ENCODE measurements at places on chromosomes 12 and 14.

DNA sequence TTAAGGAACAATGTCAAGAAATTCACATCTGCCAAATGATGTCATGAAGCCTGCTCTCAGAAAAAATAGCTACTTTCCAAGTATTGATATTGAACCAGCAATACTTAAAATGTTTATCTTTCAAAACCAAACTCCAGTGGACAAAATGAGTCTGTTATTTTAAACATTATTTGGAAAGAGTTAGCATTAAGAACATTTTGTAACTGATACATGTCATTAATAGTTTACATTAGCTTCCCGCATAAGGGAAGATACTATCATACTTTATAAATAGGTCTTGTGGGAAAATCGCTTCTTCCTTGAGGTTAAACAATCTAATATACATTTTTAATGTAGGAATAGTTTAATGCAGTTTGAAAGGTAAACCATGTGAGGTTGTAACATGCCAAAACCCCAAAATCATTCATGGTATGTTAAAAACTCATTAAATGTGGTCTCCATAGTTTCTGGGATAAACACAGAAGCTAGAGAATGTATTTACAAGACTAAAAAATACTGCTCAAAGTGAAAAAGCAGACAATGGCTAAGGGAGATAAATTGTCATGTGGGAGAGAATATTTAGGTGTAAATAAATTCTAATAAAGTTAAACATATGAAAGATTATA lies 73.4 kb upstream of the ATP2B1 start:
- no peak for DNase-seq

GRCh38 chr12:19572920-19573558 lies 133.7 kb downstream of the AEBP2 start:
- DNase-seq: no peak

GRCh38 chr12:116263844-116264243 lies 13.6 kb downstream of the MED13L start:
- DNase-seq: no peak

DNA sequence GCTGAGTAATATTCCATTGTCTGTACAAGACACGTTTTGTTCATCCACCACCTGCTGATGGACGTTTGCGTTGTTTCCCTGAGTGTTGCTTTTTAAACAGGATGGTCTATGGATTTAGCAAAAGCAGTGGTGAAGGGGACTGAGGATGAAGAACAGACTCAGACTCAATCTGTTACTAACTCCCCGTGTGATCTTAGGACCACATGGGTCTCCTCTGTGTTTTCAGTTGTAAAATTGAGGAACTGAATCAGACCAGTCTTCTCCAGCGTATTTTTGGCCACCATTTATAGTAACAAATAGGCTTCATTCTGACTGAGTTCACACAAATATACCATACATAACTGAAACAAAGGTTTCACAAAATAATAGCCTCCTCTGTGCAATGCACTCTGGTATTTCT lies 85.6 kb downstream of the FOXN3 start:
- no peak for DNase-seq

- no peak for DNase-seq
Measured at GRCh38 chr14:84453307-84453950, 1076.5 kb upstream of the FLRT2 start.

DNA sequence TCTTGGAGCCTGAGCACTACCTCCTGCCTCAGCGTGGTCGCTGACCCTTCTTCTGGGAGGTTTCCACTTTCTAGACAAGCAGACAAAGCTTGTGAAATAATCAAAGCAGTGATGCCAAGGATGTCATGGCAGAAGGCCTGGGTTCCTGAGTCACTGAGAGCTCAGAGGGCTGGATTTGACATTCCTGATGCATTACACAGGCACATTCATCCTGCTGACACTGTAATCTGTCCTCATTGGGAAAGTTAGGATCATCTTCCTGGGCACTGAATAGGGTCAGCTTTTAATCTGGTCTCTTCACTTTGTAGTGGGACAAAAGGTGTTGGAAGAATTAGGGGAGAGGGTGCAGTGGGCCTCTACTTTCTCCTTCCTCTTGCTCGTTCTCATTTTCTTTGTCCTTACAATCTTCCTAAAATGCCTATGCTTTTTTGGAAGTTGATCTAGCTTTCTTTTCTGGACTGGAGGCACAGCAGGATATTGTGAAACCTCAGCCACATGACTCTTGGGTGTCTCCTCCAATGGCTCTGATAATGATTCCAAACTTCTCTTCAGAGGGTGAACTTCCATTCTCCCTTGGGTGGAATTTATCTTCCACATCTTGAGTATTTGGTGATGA lies 29.6 kb downstream of the EEA1 start:
- peak; percentile 76 for DNase-seq

DNA sequence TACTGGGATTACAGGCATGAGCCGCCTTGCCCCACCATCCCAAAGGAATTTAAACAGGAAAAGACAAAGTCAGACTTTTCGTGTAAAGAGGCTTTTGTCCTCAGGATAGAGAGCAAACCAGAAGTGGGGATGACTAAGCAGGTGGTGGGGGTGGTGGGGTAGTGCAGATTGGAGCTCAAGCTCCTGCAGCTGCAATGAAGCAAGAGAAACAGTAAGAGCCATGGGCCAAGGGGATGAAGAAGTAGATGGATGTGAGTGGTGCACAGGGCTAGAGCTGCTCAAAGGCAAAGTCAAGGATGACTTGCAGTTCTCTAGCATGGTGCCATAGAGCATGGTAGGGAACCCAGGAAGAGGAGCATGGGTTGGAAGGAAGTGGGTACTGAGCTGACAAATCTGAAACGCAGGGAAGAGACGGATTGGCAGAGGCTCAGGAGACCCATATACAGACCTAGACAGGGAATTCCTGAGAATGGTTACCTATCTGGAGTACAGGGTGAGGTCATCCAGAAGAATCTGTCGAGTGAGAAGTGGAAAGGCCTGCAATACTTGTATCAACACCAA lies 11.4 kb upstream of the RNF34 start:
- DNase-seq: no peak

- DNase-seq: peak; percentile 93
Measured at GRCh38 chr12:49868952-49869815, 26.3 kb upstream of the BCDIN3D start.

- peak; percentile 80 for DNase-seq
Measured at GRCh38 chr14:92922883-92923743, at the start of gene CHGA. CHGA (plus strand) TSS chr14:92923150; CDS start chr14:92923360, 210 bp downstream.

GRCh38 chr12:93714382-93714781 lies 37.2 kb downstream of the CRADD start:
- DNase-seq: no peak

- no peak for DNase-seq
Measured at GRCh38 chr12:85283560-85283959, 3.5 kb downstream of the ALX1 start.

GRCh38 chr14:74867673-74868072 lies 8.3 kb downstream of the PROX2 start:
- DNase-seq: peak; percentile 49

- no peak for DNase-seq
Measured at GRCh38 chr14:103444837-103445524, 59.8 kb downstream of the MARK3 start.

DNA sequence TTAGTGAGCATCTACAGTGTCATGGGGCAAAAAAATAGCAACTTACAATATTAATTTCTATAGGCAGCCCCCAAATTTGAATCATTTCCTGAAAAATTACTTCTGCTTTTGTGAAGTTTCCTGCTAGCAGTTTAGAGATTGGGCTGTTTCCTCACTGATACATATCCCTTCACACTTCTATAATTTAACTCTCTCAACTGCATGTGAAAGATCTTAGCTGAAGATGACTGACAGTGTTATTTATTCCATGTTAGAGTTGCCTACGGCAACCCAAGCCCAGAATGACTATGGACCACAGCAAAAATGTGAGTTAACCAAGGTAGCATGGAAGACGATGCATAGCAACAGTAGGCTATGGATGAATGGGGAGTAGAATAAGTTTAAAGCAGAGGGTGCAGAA lies at the start of gene KLRG1:
Gene KLRG1, plus strand, starts transcription at position 134 of the 400 bp plus-strand sequence. Its CDS starts 90 bp downstream, at position 224.
- no peak for DNase-seq

GRCh38 chr12:94532490-94533422 lies 73.1 kb upstream of the CEP83 start:
- DNase-seq: peak; percentile 68

DNA sequence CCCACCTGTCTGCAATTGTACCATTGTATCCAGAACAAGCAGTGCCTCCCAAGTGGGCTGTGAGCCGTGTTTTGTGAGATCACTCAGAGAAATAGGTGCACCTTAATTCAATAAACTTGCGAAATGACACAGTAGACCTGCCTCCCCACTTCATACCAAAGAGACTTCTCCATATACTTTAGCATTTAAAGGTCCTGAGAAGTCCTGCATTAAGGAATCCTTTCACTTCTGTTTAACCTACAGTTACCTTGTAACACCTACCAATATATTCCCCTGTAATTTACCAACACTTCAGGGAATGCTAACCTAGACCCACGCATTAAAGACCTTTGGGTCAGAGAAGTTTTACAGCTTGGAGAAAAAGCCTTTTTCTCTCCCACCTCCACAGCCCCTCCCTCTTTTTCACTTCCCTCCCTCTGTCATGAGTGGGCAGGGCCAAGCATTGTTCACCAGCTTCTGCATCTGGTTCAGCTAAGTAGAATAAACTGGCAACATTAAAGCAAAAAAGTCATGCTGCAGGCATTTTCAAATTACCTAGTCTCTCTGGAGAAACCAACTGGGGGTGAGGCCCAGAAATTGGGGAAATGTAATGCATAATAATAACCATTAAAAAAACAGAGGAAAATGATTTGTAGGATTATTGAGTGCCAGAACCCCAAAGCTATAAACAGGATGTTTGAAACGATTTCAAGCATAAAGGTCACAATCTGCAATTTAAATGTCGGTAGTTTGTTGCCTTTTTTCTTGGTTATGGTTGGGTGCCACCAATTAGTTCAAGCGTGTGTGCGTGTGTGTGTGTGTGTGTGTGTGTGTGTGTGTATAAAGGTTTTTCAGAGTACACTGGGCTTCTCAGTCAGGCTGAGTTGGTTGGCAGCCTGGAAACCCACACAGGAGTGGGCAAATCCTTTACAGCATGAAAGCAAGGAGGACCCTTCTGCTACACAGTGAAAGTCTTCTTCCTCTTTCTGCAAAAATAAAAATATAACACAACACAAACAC lies 13.7 kb upstream of the WSCD2 start:
- no peak for DNase-seq

DNA sequence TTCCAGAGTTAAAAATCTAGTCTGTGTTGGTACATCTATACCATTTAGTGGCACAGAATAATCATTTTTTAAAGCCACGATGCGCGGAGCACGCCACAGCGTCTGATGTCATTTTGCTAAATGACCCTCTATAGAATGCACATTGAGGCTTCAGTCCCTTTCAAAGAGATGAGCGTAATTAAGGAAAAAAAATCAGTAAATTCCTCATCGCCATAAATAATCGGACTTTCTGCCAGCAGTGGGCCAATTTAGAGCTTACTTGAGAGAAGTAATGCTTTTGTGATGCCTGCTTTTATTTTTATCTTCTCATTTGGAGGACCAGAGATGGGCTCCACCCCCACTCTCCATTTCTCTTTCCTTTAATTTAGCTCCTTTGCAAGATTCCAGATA lies 4.0 kb downstream of the ASCL1 start:
- no peak for DNase-seq

DNA sequence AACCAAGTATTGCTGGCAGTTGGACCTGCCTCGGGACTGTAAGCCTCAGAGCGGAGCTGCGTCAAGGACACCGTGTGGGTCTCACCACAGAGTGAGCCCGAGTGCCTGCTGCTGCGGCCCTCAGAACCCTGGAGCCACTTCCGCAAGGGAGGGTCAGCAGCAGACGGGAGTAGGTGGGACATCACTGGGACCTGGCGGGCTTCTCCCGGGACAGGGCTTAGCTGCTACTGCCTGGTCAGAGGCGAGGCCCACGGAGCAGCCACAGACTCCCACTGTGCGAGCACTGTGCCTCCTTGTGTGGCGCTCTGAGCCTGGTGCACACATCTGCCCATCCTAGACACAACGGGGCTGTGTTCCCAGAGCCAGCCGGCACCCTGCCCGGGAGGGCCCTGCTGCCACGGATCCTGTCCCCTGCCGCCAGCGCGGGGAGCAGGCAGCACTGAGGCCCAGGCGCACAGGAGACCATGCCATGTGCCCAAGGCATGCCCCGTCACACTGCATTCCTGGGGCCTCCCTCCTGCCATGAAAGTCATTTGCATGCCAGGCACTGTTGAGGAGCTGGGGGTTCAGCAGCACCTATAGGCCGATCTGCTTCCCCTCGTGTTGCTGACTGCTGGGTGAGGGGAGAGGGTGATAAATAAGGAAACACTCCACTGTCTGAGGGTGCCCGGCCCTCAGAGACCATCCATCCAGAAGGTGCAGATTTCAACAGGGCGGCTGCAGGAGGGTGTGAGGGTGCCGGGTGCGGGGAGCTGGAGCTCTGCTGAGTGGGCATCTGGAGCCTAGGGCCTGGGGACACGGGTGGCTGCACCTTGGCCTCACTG lies 10.0 kb downstream of the HIP1R start:
- DNase-seq: no peak

DNA sequence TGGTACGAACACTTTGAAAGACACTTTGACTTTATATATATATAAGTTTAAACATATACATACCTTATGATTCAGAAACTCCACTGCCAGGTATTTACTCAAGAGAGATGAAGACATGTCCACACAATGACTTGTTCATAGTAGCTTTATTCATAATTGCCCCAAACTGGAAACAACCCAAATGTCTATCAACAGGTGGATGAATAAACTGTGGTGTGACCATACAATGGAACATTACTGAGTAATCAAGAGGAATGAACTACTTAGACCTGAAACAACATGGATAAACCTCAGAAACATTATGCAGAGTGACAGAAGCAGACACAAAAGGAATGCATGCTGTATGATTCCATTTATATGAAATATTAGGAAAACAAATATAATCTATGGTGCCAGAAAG lies 71.1 kb downstream of the PPP1R36 start:
- no peak for DNase-seq

- DNase-seq: no peak
Measured at GRCh38 chr14:36346052-36346451, 25.6 kb upstream of the MBIP start.

GRCh38 chr12:68641138-68641537 lies 30.4 kb downstream of the RAP1B start:
- no peak for DNase-seq

DNA sequence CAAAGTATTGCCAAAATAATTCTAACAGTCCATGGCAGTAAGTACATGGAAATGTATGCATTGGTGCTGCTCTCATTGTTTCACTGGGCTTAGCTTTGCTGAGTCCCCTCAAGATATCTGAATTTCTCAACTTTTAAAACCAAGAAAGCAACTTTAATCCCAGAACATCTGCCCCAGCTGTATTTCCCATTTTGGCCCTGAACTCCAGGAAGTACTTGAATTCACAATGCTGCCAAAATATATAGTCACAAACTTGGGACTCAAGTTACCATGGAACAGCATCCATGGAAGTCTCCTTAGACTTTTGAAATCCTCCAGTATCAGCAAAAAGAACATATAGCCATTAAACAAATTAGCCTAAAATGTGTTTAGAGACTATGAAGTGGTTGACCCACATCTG lies 78.5 kb upstream of the FLRT2 start:
- peak; percentile 67 for DNase-seq

- DNase-seq: no peak
Measured at GRCh38 chr14:39991041-39991440, 558.8 kb upstream of the FBXO33 start.

GRCh38 chr14:68367536-68367935 lies 425.3 kb downstream of the ZFP36L1 start:
- DNase-seq: no peak

- DNase-seq: no peak
Measured at GRCh38 chr12:56338308-56339157, at the start of gene IL23A. IL23A (plus strand) TSS chr12:56338884; CDS start chr12:56339045, 161 bp downstream.

Data from right hindlimb (tissue), 1 donor.